ENCODE measurements at places on chromosomes 3 and 15.

DNA sequence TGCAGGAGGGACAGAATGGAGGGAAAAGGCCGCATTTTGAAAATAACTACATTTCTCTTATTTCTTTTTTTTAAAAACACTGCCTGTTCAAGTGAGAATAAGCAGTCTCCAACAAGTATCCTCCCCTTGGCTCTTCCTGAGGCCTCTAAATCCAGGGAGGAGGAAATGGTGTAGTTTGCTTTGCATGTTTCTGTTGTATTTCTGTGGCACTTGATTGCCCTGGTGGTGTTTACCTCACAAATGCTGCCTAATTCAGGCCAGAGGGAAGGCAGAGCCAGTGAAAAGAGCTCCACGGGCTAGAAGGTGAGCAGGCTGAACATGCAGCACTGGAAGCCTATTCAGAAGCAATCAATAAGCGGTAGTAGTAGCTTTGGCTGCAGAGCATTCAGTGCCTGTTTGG lies 149.3 kb upstream of the ATP11B start:
- no peak for DNase-seq

GRCh38 chr3:2099779-2100191 lies 1.1 kb downstream of the CNTN4 start:
- no peak for DNase-seq

DNA sequence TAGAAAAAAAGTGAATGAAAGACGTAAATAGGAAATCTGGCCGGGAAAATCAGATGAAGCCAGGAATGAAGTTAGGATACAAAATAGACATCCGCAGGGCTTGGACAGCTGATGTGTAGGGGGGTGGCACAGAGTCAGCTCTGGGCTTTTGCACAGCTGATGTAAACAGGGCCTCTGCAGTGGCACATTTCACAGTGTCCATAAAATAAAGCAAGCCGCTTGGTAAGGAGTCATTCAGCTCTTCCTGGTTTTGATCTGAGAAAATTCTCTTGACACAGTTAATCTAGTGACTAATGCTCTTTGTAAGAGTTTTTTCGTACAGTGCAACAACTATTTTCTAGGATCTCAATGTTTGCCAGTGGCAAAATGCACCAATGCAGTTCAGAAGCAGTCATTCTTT lies 153.3 kb downstream of the USP13 start:
- DNase-seq = no peak

DNA sequence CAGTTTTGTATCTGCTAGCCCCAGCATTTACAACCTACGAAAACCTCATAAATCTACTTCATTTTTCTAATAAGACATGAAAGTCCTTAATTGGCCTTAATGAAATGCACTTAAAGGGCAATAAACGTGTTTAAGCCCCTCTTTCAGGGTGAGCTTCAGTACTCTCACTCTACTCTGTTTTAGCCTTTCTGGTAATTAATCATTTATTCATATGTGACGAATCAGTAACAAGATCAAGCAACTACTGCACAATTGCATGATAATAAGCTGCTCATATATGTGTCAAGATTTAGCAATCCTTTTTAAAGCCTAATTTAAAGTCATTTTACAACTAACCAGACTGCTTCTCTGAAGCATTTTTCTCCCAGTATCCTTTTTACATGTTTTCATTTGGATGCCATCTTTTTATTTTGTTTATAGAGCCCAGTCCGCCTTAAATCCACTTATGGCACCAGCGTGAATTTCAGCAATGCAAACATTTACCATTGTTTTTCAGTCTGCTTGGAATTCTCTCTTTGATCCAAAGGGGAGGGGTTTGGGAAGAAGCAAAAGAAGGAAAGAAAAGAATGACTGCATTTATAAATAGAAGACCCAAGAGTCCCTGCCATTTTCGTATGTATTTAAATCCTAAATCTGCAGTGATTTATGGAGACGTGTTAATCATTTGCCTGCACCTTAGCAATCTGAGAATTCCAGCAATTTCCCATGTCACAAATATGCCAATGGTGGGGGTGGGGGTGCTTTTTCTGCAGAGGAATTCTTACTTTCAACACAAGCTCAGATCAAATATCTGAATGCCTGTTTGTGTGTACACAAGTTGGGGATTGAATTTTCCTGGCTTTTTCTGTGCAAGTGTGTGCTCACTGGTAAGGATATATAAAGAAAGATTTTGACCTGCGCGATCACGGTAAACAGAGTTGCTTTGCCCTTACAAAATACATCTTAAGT lies 230.8 kb upstream of the TBC1D5 start:
- no peak for DNase-seq

- no peak for DNase-seq
Measured at GRCh38 chr3:154972951-154973350, 107.2 kb upstream of the MME start.

GRCh38 chr3:95721938-95722337 lies 1092.5 kb upstream of the EPHA6 start:
- peak; percentile 62 for DNase-seq

DNA sequence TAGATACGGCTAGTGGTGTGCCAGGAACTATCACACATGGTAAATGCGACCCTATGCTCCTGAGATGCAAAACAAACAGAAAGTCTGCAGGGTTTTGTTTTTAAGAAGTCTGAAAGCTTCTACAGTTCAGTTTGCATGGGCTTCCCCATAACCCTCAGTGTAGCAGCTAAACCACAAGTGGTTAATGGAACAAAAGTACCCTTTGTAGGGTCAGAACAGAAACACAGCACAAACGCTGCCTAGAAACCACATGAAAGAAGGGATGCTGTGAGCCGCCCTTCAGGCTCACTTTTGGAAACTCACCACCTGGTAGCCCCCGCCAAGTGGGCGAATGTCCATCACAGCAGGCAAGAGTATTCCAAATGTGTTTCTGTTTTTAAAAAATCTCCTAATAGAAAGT lies 46.2 kb downstream of the CTDSPL start:
- DNase-seq = no peak

- no peak for DNase-seq
Measured at GRCh38 chr15:59993950-59994401, 10.1 kb upstream of the FOXB1 start.

- DNase-seq = no peak
Measured at GRCh38 chr3:55160241-55160983, 232.6 kb upstream of the LRTM1 start.

GRCh38 chr3:161475905-161476304 lies 20.7 kb upstream of the OTOL1 start:
- no peak for DNase-seq

DNA sequence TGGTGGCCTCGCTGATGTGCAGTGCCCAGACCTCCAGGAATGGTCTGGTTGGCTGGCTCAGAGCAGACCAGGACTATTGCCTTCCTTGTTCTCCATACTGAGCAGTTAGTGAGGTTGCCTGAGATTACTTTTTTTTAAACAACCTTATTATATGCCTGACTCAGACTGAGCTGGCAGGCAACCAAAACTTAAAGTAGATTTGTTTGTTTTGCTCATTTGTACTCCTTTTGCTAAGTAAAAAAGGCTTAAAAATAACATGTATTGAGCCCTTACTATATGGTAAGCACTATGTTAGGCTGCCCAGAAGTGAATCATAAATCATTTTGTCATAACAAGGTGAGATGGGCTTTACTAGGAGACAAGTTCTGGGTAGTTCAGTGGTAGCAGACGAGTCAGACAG lies 92.4 kb downstream of the GHSR start:
- no peak for DNase-seq

Measured in CD4-positive, alpha-beta T cell treated with Interferon alpha-2 for 1 hour (primary cell).